ENCODE measurements at places on chromosomes 7 and 10.
A peak's percentile ranks its signal among the peaks of the same experiment; 100 is the strongest.

DNA sequence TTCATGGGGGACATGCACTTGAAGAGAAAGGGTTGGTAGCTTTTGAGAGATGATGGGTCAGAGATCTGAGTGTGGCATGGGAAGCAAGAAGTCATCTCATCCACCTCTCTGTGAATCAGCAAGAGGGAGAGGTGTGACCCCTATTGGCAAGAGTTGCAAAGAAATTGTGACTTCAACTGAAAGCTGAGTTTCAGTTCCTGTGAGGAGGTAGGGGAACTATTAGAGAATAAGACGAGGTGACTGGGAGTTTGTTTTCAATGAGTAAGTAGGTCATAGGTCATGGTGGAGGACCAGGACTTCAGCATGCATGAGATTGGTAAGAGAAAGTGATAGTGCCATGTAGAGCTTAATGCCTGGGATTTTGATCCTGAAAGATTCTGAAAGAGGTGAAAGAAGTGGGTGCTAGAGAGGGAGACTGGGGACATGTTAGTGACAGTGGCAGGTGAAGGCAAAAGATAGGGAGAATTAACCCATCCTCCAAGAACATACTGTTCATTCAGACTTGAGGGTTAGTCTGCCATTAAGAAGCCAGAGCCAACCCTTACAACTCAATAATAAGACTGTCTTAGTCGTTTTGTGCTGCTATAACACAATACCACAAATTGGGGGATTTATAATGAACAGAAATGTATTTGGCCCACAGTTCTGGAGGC lies 75.5 kb upstream of the CAPZA2 start:
- DNase-seq, result peak; percentile 63

DNA sequence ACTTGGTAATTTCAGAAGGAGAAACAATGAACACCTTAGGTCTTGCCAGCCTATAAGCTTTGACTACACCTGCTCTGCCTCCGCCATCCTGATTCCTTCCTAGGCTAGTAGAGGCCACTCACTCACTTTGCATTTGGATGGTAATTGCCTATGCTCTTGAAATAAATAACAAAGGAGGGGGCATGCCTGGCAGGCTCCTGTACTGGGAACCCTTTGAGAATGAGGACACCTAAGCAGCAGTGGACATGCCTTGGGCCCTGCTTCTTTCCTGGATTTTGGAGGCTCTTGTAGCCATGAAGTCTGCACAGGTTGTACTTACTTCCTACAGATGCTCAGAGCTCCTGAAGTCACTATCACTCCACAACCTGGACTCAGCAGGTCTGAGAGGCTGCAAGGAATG lies 65.8 kb downstream of the BLNK start:
- DNase-seq, result no peak

DNA sequence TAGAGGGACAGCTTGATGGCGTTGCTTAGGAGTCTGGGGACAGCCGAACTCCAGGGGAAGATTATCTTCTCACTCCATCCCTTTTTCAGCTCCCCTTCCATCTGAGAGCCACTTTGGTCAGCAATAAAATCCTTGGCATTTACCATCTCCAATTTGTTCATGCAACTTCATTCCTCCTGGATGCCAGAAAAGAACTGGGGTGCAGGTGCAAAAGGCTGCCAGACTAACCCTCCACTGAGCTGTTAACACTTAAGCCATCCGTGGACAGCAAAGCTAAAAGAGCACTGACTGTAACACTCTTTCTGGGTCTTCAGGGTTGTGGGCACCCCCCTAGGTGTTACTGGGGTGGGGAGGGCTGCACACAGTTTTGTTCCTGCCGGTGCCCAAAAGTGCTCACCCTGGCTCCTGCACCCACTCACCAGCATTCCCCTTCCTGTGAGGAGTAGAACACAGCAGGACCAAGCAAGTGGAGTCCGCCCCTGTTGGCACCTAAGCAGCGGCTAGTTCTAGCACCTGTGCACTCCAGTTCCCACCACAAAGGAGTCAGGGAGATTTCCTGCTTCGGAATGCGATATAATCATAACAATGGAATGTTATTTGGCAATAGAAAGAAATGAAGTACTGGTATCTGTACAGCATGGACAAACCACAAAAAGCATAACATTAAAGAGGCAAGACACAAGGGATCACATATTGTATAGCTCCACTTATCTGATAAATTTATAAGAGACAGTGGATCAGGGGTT lies 95.1 kb downstream of the NPY start:
- DNase-seq, result peak; percentile 38

- DNase-seq, result no peak
Observed at GRCh38 chr10:133456041-133456951, 2.6 kb downstream of the SCART1 start.

DNA sequence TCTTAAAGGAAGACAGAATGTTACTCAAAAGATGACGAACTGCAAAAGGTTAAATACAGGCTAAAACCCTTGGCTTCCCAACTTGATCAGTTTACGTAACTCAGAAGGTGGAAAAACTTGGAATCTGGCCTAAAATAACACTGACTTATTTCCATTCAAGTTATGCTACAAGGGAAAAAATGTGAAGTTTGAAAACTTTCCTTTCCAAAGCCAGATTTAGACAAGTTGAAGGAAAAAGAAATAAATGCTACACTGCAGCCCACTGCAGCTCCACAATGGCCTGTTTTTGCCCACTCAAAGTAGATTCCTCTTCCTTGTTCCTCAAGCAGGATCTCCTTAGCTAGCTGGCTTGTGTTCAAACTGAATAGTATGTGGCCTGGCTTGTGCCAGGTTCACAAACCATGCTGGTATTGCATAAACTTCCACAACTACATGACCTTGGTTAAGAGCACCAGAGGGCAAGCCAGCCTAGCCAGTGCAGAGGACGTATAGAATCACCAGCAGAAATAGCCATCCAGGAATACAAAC lies 166.2 kb downstream of the CPEB3 start:
- peak; percentile 95 for DNase-seq

GRCh38 chr7:12401538-12402364 lies 1.9 kb downstream of the VWDE start:
- DNase-seq, result no peak

DNA sequence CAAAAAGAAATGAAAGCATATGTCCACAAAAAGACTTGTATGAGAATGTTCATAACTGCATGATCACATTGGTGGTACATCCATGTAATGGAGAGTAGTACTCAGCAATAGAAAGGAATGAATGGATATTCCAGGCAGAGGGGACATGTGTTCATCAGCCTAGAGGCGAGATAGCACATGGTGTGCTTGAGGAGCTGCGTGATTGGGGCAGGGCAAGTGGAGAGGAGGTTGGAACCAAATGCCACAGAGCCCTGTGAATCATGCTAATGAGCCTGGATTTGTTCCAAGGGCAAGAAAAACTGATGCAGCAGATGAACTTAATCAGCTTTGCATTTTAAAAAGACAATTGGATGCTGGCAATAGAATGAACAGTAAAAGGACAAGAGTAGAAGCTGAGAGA lies 73.3 kb downstream of the C10orf90 start:
- DNase-seq, result peak; percentile 69

DNA sequence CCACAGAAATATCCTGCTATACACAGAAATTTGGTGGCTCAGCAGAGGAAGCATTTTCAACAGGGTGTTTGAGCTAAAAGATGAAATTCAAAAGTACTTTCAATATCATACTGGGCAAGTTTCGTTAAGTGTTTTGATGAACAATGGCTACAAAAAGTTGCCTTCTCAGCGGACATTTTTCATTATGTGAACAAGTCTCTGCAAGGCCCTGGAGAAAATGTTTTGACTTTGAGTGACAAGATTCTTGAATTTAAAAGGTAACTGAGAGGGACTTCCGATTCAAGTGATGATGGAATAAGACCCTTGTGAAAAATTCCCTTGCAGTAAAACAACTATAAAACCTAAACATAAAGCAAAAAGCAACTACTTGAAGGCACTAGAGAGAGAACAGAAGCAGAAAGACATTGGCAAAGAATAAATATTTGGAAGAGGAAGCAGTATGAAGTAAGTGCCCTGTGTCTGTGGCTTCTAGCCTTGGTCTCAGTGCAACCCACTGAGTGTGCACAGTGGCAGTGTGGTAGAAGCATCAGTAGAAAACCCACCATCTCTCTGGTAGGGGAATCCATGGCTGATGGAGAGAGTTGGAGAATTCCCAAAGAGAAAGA lies 62.5 kb upstream of the NAMPT start:
- DNase-seq, result no peak

DNA sequence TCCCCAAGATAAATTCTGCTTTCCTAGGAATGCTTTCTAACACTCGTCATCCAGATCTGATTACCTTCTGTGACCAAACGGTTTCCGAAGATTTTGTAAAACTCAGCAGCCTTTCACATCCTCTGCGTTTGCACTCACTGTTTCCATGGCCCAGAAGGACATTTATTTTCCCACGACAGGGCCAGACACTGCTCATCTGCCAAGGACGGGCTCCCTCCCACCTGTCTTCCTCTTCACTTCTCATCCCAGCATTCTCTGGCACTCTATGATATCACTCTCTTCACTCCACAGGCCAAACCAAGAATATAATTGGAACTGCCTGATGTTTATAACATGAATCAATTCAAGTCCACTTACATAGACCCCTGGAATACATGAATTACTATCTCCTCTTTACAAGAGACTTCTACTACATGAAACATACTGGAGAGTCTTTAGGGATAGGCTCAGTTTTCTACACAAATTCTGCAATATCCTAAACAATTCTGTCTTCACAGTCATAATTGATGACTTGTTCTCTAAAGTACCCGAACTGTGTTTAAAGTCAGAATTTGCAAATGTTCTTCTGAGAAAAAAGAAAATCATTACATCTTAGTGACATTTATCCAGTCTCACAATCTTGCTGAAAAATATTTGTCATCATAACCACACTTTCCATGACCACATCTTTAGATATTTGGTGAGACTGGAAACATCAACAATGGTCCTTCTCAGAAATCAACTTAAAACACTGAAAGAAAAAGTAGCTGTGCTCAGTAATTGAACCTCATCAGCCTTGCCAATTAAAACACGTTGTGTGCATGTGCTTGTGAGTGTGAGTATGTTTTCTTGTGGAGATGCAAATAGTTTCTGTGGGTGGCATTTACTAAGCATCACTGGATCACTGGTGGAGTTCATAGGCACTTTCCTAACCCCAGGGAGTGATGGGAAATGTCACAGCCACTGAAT lies 79.5 kb upstream of the PRSS58 start:
- no peak for DNase-seq

- peak; percentile 66 for DNase-seq
Observed at GRCh38 chr7:129859183-129859582, 93.6 kb downstream of the UBE2H start.

GRCh38 chr7:33971106-33971505 lies 65.8 kb downstream of the BMPER start:
- no peak for DNase-seq
